ENCODE measurements at places on chromosomes 1 and 21.
A peak's percentile ranks its signal among the peaks of the same experiment; 100 is the strongest.

- DNase-seq: peak; percentile 95
Observed at GRCh38 chr1:164602101-164602422, 43.1 kb downstream of the PBX1 start.

DNA sequence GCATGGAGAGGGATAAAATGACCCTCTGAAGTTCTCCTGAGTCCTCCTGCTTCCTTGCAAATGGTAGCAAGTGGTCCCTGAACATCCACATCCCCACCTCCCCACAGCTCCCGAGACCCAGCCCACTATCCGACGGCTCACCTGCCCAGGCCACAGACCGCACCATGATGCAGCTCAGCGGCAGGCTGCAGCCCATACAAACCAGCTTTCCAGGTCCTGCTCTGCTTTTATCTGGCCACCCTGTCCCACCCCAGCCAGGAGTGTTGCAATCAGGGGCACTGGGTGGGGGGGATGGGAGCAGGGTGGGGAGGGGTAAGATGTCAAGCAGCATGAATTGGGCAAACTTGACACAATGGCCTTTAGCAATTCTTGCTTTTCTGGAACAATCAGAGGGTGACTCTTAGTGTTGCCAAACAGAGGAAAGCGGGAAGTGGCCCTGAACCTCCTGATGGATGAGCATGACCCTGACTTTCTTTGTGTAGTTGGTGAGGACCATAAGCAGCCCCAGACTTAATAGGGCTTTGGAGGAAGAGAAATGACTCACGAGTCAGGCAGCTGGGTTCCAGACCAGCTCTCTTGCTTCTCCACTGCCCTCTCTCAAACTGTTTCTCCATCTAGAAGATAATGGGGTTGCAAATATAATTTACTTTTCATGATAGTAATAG, at the start of gene CHIT1:
TSS of gene CHIT1 (minus strand) at position 203 of the 665 bp plus-strand sequence. CDS start at position 166, 37 bp downstream.
- DNase-seq: no peak

- DNase-seq: no peak
Observed at GRCh38 chr1:97364086-97364485, 556.7 kb downstream of the DPYD start.

DNA sequence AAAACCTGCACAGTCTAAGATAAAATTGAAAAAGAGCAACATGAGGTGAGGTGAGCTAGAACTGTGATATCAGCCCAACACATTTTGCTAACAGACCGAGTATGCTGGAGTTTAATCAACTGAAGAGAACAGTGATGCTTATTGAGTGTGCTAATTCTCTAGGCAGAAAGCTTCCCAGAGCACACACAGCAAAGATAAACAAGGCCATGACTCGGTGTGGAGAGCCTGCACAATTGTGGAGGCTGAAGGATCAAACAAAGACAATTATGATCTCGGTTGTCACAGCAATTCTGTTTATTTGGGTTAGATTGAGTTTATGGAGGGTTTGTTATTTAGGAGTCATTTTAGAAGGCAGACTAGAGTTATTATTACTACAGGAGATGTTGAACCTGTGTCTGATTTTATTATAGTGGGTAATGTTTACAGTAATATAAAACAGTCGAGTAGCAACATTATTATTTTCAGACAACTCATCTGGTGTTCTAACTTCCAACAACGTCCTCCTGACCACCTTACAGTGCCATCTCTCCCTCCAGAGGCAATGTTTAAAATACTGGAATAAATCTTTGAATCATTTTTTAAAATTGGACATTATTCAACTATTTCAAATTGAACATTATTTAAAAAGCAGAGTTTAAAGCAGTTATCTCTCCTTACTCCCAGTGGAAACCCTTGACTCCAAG, 40.2 kb downstream of the DPT start:
- DNase-seq: no peak

GRCh38 chr21:42674351-42674940, 21.0 kb downstream of the PDE9A start:
- no peak for DNase-seq

- no peak for DNase-seq
Observed at GRCh38 chr21:35398346-35398982, 349.4 kb upstream of the RUNX1 start.

GRCh38 chr1:182910143-182910542, 42.8 kb downstream of the SHCBP1L start:
- DNase-seq: peak; percentile 26

DNA sequence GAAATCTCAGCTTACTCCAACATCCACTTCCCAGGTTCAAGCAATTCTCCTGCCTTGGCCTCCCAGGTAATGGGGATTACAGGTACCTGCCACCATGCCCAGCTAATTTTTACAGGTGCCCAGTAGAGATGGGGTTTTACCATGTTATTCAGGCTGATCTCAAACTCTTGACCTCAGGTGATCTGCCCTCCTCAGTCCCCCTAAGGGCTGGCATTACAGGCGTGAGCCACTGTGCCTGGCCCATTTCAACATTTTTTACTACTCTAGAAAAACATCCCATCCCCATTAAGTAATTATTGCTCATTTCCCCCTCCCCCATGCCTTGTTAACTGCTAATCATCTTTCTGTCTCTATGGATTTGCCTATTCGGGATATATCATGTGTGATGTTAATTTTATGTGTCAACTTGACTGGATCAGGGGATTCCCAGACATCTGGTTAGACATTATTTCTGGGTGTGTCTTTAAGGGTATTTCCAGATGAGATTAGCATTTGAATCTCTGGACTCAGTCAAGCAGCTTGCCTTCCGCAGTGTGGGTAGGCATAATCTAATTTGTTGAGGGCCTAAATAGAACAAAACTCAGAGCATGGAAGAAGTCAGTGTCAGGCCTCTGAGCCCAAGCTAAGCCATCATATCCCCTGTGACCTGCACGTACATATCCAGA, 33.0 kb upstream of the ZBTB8B start:
- no peak for DNase-seq

DNA sequence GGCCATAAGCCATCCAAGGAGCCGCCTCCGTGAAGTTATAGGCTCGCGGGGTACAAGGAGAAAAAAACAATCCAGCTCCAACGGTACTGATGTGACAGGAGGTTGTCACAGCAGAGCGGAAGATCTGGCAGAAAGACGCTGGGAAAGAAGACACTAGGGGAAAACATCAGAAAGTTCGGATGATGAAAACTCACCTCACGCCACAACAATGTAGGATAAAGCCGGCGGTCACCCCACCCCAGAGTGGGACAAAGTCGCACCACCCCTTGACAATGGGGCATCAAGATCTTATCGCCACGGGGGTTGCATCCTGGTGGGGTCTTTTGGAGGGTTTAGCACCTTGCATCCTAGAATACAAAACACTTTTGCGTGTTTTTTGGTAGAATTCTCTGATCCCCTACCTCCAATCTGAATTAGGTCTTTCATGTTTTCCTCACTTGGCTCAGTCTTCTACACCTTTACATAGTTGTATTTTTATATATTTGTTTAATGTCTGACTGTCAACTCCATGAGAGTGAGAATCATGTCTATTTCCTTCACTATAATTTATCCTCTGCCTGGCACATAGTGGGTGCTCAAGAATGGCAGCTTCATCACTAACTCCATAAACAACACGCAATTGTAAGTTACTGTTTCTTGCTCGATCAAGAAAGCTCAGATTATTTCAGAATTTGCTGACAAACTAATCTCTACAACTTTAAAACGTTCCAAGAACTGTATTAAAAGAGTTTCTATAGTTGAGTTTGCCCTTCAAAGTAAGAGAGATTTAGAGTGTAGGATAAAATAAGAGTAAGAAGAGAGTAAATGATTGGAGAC, 611 bp upstream of the ZSWIM5 start:
- DNase-seq: no peak

- DNase-seq: peak; percentile 74
Observed at GRCh38 chr1:44707959-44708831, 22.8 kb downstream of the RNU5D-1 start.

- no peak for DNase-seq
Observed at GRCh38 chr1:92987462-92987861, 26.2 kb upstream of the DIPK1A start.

- no peak for DNase-seq
Observed at GRCh38 chr1:69787151-69787550, 219.4 kb downstream of the LRRC7 start.

GRCh38 chr1:227948493-227949260, 945 bp upstream of the WNT9A start:
- DNase-seq: no peak

- DNase-seq: no peak
Observed at GRCh38 chr1:119310301-119310700, 58.3 kb upstream of the HAO2 start.

DNA sequence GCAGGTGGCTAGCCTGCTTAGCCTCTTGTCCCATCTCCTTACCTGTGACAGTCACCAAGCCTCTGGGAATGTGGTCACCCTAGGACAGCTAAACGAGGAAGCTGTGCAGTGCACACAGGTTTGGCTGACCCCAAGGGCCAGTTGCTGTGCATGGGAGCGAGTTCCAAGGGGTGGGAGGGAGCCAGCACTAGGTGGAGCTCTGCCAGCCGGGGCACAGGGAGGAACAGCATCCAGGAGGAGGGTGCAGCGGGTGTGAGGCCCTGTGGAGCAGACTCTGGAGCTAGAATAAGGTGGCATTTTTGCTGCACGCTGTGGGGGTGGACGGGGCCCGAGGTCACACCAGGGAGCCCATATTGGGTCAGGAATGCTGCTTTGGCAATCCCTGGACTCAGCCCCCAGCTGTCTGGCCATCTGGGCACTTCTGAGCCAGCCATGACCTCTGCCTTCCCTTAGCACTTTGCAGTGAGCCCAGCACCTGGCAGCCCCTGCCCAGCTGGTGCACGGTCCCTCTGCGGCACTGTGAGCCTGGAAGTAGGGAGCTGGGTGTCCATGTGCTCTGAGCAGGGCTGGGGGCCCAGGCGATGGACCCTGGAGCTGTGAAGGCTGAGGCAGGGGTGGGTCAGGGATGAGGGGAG, 8.7 kb downstream of the PDXK start:
- DNase-seq: peak; percentile 48

- DNase-seq: peak; percentile 23
Observed at GRCh38 chr1:106022312-106022902, 1034.1 kb upstream of the PRMT6 start.

DNA sequence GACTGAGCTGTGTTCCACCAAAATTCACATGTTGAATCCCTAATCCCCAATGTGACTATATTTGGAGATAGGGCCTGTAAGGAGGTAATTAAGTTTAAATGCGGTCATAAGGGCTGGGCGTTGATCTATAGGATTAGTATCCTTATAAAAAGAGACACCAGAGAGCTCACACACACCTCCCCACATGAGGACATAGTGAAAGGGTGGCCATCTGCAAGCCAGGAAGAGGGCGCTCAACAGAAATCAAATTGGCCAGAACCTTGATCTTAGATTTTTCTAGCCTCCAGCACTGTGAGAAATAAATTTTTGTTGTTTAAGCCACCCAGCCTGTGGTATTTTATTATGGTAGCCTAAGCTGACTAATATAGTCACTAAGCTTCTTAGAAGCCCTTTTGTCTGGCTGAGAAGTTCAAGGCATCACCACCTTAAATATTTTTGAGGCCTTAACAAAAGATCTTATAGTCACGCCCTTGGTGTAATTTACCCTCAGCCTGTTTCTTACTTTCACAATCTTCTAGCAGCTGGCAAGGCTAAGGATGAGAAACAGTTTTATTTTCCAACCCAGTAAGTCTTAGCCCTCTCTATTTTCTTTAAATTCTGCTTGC, 28.8 kb downstream of the GORAB start:
- no peak for DNase-seq

DNA sequence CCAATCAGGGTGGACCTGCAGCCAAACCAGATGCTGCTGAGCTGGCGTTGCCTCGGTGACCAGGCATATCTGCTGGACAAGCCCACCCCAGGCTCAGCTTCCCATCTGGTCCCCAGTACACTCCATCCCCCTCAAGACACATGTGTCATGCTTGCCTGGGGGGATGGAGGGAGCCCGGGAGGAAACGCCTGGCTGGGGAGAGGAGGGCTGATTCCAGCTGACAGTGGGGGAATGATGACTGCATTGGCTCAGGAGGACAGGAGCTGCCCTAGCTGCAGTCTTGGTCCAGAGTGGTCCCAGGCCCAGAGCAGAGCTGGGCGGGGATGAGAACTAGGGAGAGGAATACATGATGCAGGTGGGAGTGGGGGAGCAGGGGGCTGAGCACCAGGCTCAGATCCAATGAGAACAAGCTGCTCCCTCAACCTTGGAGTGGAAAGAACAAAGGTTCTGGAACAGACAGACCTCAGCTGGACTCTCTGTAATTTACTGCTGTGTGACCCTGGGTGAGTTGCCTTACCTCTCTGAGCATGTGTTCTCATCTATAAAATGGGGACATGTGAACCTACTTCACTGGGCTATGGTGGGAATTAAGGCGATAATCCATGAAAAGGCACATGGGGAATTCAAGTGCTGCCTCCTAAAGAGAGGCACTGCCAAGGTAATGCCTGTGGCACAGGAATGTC, 23.1 kb upstream of the ECE1 start:
- no peak for DNase-seq

- DNase-seq: no peak
Observed at GRCh38 chr1:1867164-1867563, 23.7 kb downstream of the GNB1 start.

- DNase-seq: no peak
Observed at GRCh38 chr1:96990136-96990535, 268.6 kb downstream of the PTBP2 start.

- DNase-seq: no peak
Observed at GRCh38 chr1:93865253-93865652, 13.8 kb downstream of the DNTTIP2 start.

- peak; percentile 90 for DNase-seq
Observed at GRCh38 chr1:9784508-9785133, 39.1 kb downstream of the CLSTN1 start.

- DNase-seq: no peak
Observed at GRCh38 chr1:94737124-94737998, 82.8 kb upstream of the SLC44A3 start.

- peak; percentile 71 for DNase-seq
Observed at GRCh38 chr1:202058001-202058908, 47.9 kb downstream of the ELF3 start.

DNA sequence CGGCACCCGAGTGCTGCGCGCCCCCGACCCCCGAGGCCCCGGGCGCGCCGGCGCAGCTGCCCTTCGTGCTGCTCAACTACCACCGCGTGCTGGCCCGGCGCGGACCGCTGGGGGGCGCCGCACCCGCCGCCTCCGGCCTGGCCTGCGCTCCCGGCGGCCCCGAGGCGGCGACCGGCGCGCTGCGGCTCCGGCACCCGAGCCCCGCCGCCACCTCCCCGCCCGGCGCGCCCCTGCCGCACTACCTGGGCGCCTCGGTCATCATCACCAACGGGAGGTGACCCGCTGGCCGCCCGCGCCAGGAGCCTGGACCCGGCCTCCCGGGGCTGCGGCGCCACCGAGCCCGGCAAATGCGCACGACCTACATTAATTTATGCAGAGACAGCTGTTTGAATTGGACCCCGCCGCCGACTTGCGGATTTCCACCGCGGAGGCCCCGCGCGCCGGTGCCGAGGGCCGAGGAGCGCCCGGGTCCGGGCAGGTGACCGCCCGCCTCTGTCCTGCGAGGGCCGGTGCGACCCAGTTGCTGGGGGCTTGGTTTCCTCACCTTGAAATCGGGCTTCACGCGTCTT, 49.0 kb downstream of the SIM2 start:
- DNase-seq: peak; percentile 38
